ENCODE measurements at places on chromosomes 2 and 18.

GRCh38 chr2:124609667-124610066 lies 584.6 kb downstream of the CNTNAP5 start:
- no peak for DNase-seq

GRCh38 chr18:49177812-49178211 lies 227.0 kb upstream of the SMAD7 start:
- no peak for DNase-seq

GRCh38 chr2:50026236-50026635 lies 871.9 kb upstream of the FSHR start:
- no peak for DNase-seq

DNA sequence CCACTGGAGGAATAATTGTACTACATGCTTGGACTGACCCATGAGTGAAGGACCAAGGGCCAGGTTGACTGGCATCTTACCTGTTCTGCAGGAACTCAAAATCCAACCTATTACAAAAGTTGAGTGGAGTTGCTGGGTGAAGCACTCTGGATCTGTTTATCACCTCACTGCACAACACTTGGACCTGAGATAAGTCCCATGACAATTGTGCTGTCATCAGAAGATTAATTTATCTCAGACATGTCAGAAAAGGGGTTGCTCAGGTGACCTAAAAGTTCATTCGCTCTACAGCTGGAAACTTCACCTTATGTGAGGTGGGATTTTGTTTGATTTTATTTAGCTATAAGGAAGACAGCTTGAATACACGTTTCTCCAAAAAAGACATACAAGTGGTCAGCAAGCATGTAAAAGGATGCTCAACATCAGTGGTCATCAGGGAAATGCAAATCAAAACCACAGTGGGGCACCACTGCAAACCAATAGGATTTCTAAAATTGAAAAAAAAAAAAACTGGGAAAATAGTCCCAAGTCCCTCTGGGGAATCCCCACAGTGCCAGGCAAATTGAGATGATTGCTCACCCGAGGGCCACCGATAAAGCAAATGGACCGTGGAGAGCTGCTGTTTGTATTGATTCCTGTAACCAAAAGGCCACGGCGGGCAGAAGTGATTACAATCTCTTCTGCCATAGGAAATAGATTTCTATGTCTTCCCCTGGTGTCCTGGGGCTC lies 65.8 kb upstream of the SLC35F5 start:
- no peak for DNase-seq

- no peak for DNase-seq
These were observed 1287.3 kb downstream of the CNTNAP5 start for GRCh38 chr2:125312342-125312741.

DNA sequence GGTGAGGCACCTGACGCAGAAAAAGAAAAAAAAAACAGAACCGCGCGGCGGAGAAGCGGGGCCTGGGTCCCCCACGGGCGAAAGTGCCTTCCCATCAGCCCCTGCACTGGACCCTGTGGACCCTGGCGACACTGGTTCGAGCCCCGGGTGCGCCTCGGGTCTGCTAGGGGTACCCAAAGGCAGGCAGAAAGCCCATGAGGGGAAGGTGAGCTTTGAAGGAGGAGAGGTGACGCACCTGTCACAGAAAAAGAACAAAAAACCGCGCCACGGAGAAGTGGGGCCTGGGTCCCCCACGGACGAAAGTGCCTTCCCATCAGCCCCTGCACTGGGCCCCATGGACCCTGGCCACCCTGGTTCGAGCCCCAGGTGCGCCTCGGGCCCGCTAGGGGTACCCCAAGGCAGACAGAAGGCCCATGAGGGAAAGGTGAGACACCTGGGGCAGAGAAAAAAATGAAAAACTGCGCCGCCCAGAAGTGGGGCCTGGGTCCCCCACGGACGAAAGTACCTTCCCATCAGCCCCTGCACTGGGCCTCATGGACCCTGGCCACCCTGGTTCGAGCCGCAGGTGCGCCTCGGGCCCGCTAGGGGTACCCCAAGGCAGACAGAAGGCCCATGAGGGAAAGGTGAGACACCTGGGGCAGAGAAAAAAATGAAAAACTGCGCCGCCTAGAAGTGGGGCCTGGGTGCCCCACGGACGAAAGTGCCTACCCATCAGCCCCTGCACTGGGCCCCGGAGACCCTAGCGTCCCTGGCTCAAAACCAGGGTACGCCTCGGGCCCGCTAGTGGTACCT lies 227.4 kb downstream of the CCDC74A start:
- no peak for DNase-seq

DNA sequence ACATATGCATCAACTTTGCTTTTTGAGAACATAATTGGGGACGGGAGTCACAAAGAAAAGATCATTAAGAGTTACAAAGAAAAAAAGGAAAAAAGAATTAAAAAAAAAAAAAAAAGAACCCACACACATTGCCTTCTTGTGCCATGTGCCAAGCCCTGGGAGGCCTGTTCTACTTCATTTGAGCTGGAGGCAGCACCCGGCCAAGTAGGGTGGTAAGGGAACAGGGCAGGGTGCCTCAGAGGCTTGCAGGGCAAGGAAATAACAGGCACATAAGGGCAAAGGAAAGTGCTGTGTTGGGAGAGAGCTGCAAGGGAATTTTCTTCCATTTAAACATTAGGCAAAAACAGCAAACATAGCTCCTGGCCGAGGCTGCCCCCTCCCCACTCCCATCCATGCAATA lies 418.0 kb downstream of the TMEM182 start:
- no peak for DNase-seq

DNA sequence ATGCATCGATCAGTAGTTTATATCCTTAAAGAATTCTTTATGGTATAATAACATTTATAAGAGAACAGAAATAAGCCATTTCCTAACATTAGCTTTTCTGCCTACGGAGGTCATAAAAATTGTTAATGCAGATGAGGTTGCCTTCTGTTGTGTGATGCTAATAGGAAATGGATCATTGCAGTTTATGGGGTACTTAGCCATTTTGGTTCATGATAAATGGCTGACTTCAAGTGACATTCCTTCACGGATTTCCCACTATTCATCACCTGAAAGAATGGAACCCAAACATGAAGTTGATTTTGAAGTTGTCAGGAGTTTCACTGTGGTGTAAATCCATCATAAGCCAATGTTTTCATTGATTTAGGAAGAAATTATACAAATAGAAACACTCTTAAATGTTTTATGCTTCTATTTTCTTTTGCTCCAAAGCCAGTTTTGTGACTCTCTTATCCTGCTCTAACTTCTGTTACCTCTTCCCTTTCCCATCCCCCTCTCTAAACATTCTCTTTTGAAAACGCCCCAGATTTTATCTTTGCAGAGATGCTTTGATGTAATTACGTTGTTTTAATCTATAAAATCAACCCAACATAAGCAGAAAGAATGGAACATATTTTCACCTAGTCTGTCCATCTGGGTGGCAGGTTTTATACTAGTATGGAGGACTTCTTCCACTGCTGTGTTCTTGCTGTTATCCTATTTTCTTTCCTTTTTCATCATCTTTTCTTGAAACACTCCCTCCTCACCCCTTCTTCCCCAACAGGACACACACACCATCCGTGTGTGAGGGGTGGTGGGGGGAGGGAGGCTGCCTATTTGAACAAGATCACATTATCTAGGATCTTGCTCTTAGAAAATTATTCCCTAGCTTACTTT lies 58.2 kb downstream of the GREB1L start:
- no peak for DNase-seq

DNA sequence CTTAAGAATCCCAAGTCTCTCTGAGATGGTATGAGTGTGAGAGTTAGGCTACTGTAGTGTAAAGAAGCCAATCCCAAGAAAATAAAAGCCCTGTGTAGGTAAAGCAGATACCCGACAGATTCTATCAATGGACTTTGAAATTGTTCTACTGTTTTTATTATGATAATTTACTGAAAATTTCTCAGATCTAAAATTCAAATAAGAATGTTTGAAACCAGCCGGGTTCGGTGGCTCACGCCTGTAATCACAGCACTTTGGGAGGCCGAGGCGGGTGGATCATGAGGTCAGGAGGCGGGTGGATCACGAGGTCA lies 208.3 kb upstream of the SPRED2 start:
- DNase-seq = no peak

DNA sequence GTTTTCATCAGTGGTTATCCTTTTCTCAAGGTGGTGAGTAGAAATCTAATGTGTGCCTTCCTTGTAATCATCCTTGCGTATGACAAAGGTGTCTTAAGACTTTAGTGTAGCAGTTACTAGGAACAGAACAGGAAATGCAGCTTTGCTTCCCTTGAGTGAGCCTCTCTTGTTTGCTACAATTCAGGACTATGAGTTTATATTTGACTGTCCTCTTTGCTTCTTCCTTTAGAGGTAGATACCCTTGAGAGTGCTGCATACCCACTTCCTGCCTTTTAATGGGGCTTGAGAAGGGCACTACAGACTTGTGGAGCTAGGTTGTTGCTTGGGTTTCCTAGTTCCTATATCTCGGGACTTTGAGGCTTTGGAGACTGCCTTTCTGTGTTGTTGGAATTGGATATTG lies 3.8 kb downstream of the KCNJ13 start:
- no peak for DNase-seq

DNA sequence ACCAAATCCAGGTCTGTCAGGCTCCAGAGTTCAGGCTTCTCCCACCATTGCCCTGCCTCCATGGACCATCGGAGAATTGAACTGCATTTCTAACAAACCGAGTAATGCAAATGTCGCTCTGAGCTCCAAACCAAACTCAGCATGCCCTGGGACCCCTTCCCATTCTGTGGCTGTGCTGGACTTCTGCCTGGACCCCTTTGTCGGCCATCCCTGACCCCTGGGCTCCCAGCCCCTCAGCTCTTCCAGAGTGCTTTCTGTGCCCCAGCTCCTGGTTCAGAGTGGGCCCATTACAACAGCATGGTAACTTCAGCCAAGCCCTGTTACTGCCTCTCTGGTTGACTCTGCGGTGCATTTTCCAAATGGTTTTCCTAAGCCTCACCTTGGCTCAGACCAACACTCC lies 55.1 kb upstream of the MAPRE3 start:
- DNase-seq = no peak

DNA sequence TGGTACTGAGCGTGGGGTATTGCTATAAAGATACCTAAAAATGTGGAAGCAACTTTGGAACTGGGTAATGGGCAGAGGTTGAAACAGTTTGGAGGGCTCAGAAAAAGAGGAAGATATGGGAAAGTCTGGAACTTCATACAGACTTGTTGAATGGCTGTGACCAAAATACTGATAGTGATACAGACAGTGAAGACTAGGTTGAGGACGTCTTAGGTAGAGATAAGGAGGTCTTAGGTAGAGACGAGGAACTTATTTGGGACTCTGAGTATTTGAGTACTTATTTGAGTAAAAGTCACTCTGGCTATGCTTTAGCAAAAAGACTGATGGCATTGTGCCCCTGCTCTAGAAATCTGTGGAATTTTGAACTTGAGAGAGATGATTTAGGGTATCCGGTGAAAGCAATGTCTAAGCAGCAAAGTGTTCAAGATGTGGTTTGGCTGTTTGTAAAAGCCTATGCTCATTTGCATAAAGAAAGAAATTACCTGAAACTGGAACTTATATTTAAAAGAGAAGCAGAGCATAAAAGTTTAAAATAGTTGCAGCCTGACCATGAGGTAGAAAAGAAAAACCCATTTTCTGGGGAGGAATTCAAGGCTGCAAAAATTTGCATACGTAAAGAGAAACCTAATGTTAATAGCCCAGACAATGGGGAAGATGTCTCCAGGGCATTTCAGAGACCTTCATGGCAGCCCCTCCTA lies 219.6 kb downstream of the PDE1A start:
- no peak for DNase-seq

- no peak for DNase-seq
These were observed 22.0 kb downstream of the MARCHF4 start for GRCh38 chr2:216350214-216350791.

- DNase-seq = no peak
These were observed 153.9 kb upstream of the ERBB4 start for GRCh38 chr2:212692466-212692865.

DNA sequence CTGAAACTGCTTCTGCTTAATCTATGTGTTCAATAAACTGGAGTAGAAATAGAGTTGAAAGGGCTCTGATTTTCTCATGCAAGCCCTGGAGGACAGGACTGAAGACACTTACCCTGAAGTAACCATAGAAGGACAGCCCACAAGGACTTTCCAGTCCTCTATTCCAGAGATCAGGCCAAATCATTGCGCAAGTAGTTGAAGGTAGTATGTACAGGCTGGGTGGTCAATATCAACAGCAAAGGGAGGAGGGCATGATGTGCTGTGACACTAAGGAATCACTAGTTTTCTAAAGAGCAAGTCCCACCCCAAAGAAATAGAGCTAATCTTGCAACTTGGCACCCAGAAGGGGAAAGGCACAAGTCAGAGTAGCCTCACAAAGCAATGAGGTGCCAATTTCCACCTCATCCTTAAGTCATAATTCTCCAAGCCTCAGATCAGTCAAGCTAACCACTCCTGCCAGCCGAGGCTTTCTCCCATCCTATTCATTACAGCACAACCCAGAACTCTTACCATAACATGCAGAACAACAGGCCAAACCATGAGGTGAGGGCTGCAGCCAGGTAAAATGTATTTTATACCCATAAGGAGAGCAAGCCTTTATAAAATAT lies 533.5 kb downstream of the TNS1 start:
- DNase-seq = no peak

GRCh38 chr2:66186537-66186936 lies 248.4 kb upstream of the MEIS1 start:
- no peak for DNase-seq

DNA sequence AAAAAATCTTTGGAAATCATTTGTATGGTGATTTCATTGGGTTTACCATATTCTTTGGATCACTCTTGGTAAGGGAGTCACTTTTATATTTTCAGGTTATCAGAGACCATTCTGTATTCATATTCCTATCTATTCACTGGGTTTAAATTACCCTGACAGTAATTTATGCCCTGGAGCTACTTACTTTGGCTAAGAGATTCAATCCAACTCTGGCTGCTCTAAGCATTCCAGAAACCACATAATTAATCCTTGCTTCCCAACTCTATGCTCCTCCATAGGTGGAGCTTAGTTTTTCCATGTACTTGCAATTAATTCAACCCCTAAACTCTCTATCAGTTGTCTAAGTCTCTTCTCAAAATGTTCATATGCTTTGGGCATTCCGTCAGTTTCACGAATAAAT lies 336.3 kb downstream of the AGPS start:
- no peak for DNase-seq

- no peak for DNase-seq
These were observed 376.6 kb upstream of the TRIB2 start for GRCh38 chr2:12340164-12340563.

DNA sequence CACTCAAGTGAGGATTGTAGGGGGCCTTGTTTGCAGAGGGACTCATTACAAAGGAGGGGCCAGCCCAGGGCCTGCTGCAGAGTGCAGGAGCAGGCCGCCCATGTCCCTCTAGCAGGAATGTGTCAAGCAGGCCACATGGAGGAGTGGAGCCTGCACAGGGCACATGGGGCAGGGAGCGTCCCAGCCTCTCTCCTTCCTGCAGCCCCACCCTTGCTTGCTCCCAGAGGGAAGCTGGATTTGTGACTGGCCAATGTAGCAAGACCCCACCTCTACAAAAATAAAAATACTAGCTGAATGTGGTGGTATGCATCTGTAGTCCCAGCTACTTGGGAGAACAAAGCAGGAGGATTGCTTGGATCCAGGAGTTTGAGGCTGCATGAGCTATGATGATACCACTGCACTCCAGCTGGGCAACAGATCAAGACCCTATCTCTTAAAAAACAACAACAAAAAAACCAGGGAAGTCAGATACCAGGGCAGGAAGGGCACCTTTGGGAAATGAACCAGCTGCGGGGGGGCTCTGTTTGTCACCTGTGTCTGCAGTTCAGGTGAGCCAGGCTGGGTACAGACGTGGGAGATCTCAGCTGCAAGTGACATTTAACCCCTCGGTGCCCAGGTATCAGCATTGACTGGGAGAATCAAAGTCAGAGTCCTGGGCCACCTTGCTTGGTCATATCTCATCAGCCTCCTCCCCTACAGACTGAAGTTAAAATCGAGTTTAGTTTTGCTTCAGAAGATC lies 27.7 kb downstream of the IMPA2 start:
- DNase-seq = no peak
